ENCODE measurements at places on chromosomes 5 and 9.

- DNase-seq = peak; percentile 61
These were observed 5.2 kb downstream of the IL13 start for GRCh38 chr5:132662925-132663770.

DNA sequence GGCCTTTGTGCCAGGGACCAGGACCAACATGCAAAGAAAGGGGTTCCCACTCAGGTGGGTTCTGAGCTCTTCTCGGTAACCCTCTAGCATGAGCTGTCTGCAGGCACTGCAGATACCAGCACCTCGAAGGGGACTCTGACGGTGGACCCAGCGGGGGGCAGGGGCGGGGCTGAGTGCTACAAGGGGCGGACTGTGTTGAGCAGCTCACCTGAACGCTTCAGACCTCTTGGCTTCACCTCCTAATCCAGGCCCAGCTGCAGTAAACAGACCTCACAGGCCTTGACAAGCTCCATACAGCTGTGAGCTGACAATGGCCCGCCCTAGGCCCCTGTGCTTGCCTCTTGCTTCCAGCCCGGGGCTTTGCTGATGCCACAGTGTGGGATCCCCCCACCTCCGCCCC is 48.4 kb downstream of the C9orf50 start:
- DNase-seq = no peak

- DNase-seq = no peak
These were observed 872 bp upstream of the SMIM3 start for GRCh38 chr5:150777685-150778084.

DNA sequence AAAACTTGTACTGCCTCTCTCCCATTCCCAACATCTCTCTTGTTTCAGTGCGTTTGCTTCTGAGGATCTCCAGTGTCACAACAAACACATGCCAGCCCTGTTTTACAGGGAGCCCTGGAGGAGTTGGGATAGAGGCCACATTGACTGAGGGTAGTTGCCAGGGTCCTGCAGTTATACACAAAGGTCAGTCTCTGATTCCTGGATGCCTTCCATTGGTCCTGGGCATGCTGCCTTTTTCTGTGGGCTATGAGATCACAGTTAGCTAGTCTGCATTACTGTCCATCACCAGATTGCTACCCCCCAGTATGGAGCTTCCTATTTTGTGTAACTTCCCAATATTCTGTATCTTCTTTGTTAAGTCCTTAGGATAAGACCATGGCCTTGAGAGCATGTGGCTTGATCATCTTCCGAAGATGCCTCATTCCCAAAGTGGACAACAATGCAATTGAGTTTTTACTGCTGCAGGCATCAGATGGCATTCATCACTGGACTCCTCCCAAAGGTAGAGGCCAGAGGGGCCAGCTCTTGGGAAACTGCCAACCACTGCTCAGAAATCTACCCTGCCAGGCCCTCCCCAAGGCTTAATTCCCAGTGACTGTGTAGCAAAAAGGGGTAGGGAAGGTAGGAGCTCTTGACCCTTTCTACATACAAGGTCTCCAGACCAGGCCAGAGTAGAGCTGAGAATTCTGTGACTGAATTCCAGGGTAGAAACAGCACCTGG is 9.5 kb downstream of the NUDT2 start:
- no peak for DNase-seq

DNA sequence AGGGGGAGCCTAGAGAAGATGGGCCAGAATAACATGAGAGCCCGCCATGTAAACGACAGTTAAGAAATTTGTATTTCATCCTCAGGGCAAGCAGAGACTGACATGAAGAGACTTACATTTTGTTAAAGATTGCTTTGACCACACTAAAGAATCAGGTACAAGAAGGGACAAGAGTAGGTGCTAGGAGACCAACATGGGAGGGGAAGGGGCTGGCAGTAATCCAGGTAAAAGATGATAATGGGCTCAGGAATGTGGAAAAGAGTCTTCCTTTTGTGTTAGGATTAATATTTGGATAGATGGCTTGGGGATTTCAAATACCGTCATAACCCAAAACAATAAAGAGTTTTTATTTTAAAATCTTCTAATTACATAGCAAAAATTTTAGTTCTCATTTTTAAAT is 137.3 kb downstream of the ZNF462 start:
- no peak for DNase-seq

- no peak for DNase-seq
These were observed 566.2 kb downstream of the BNC2 start for GRCh38 chr9:16304301-16304700.

GRCh38 chr5:16713386-16713928 is 96.7 kb upstream of the RETREG1 start:
- no peak for DNase-seq

GRCh38 chr5:71972777-71973473 is 134.3 kb upstream of the MAP1B start:
- DNase-seq = no peak

GRCh38 chr9:4084435-4084818 is 215.4 kb downstream of the GLIS3 start:
- no peak for DNase-seq

DNA sequence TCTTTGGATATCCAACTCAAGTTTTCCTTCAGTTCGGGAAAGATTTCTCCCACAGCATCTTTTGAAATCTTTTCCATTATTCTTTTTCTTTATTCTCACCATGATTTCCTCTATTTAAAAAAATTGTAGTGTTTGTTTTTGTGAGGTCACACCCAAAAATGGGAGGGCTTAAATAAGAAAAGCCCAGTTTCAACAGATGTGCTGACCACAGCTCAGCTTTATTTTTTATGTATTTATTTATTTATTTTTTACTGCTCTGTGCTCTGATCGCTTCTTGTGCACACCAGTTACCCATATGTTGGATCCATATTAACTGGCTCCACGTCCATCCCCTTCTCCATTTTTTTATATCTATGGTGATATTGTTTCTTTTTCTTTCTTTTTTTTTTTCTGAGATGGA is 20.3 kb downstream of the GFPT2 start:
- no peak for DNase-seq

All from stimulated activated CD4-positive, alpha-beta T cell treated with anti-CD3 and anti-CD28 coated beads, Interleukin-4, amount 100 ng/mL, for 48 hours (primary cell).